OCI-M1 (cell line): ENCODE measurements at places on chromosomes 1 and 21.
A peak's percentile ranks its signal among the peaks of the same experiment; 100 is the strongest.

DNA sequence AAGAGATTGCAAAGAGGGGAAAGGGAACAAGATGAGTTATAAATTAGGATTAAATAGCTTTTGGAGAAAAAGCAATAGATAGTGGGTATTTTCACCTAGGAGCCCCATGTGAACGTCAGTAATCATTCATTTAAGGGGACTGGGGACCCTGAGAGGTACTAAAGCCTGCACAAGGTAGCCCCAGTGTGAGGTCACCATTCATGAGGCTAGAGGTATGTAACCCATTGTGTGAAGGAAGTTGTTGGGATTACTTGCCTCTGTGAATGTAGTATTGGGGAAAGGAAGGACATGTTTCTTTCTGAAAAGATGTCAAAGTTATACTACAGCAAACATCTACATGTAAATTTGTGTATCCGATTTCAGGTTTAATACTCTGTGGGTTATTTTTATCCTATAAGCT lies 276.8 kb downstream of the TBX15 start:
- no peak for DNase-seq

DNA sequence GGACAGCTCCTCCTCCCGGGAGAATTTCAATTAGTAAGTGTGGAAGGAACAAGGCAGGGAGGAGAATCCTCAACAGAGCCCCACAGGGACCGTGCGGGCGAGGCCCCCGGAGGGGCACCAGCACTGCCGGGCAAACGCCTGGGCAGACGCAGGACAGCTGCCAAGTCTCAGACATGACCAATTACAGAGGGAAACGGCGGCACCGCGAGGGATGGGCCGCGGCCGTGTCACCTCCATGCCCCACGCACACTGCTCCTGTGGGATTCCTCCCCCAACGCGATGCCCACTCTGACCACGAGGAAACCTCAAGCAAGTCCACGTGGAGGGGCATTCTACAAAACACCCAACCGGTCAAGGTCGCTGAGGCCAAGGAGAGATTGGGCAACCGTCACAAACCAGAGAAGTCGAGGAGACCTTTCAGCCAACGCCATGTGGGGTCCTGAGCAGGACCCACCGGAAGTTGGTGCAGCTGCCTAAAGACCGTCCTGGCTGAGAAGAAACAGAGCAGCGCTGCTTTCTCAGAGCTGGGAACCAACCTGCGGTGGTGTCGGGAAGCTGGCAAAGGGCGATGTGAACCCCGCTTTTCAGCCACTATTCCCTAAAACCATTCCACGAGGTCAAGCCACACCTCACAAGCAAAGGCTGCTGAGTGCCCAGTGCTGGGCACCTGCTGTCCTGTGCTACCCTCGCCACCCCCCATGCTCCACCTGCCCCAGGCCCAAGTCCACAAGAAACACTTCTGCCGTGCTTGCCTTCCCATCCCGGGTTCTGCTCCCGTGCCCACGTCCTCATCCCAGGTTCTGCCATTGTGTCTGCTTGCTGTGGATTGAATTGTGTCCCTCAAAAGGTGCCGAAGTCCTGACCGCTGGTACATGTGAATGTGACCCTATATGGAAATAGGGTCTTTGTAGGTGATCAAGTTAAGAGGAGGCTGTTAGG lies 1.4 kb upstream of the KRTAP10-4 start:
- no peak for DNase-seq

DNA sequence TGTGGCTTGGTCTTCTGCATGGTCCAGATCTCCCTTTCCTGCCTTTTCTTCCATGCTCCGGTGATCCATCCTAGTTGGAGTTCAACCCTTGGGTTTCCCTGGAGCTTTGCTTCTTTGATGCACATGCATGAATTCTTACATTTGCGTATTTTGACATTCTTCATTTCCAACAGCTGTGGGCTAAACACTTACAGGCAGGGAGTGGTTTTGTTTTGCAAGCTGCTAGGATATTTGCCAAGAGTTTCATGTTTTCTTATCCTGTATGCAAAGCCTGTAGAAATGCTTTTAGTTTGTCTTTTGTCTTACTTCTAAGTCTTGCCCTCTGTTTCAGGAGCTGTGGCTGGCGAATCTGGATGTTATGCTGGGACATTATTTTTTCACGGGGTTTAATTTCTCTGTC lies 90.3 kb upstream of the PAXBP1 start:
- DNase-seq = no peak

- no peak for DNase-seq
These were observed 4.0 kb downstream of the PRELP start for GRCh38 chr1:203479646-203480045.

DNA sequence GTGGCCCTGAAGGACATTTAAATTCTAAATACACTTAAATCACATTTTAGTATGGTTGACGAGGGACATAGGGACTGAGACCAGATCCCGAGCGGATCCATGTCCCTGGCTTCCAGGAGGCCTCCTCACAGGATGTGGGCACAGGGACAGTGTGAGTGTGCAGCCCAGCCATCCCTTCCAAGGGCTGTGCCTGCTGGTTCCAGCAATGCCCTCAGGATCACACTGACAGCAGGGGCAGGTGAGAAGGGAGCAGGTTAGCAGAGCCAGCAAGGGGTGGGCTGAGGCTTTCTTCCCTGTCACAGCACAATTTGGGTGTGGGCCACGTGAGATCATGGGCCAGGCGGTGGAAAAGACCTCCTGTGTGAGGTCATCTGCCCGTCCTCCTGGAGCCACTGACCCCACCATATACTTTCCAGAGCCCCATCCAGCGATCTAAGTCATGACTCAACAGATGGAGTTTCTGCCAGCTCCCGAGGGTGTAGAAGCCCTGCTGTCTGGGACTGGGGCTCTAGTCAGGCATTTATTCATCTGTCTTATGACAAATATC lies 37.0 kb upstream of the PRSS38 start:
- DNase-seq = no peak

DNA sequence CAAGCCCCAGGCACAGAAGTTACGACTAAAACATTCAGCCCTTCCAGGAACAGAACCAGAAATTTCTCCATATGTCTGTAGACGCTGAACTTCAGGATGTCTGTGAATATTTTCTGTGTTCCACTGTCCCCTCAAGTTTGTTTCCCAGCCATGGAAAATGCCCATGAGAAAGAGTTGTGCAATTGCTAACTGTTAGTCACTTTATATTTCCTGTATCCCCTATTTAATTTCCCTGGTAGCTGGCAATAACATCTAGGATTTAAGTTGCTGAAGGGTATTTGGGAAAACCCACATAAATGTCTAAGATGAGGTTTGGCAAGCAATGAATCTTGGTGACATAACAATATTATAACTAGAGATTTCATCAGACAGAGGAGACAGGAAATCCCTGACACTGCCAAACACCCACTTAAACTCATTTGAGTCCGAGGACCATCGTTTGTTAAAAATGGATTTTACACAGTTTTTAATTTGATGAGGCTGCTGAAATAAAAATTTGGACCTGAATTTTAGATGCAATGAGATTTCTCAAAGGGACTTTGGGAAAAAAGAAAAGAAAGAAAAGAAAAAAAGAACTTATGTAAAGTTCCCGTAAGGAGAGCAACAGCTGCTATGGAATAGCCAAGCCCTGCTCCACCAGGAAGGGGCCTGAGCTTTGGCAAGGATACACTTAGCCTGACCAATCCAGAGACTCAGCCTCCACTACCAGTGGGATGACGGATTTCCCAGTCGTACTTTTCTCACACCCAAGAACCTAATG lies 21.8 kb upstream of the ERRFI1 start:
- peak; percentile 17 for DNase-seq

- DNase-seq = peak; percentile 84
These were observed 18.2 kb upstream of the MSTO1 start for GRCh38 chr1:155591770-155592169.

DNA sequence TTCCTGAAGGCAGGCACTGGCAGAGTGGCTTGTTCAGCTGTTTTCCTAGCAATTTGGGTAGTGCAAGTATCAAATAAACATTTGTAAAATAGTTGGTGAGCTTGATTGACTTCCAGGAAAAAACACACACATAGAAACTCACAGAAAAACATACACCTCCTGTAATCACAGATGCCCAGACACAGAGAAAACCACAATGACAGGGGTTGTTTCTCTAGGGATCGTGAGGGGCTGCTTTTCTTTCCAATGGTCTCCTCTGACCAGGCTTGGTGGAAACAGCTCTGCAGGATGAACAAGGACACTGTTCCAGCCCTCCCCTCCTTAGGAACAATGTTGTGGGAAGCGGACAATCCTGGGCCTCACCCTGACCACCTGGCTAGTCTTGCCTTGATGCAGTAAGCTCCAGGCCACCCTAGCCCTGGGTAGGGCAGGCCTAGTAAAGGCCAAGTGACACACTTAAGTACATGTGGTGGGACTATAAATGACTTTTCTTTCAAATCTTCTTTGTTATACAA lies 142.5 kb upstream of the HMGB4 start:
- peak; percentile 22 for DNase-seq

GRCh38 chr1:185846672-185847444 lies 112.7 kb downstream of the HMCN1 start:
- DNase-seq = no peak

- no peak for DNase-seq
These were observed 67.8 kb upstream of the BCAR3 start for GRCh38 chr1:93749487-93749886.

DNA sequence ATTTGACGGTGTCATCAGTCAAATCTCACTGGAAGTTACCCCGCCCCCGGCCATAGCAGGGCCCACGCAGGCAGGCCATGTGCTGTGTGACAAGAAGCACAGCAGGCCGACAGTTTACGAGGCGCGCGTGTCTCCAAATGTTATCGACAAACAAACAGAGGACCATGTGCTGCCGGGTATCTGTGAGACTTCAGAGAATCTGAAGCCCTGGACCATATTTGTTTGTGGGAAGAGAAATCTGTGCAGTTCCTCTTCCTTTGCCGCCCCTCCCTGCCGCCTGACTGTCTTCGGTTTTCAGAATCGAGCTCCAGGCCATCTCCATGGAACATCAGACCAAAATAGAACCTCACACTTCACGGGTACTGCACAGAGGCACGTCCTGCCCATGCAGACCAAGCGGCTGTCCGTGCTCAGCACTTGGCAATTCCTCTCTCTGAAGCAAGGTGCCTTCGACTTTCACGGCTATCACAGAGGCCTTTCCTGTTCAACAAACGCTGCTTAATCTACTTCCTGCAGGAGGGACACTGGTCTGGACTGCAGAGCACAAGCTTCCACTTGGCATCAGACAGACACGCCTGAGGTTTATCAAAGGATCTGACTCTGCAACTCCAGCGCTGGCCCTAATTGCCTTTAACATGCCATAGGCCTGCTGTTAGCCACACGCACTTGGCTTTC lies 135.7 kb upstream of the KRTAP19-8 start:
- peak; percentile 17 for DNase-seq

- DNase-seq = peak; percentile 67
These were observed at the start of gene SH3BGR for GRCh38 chr21:39451332-39452206. Gene SH3BGR, plus strand, starts transcription at chr21:39451970. Its CDS starts 127 bp downstream, at chr21:39452097.

DNA sequence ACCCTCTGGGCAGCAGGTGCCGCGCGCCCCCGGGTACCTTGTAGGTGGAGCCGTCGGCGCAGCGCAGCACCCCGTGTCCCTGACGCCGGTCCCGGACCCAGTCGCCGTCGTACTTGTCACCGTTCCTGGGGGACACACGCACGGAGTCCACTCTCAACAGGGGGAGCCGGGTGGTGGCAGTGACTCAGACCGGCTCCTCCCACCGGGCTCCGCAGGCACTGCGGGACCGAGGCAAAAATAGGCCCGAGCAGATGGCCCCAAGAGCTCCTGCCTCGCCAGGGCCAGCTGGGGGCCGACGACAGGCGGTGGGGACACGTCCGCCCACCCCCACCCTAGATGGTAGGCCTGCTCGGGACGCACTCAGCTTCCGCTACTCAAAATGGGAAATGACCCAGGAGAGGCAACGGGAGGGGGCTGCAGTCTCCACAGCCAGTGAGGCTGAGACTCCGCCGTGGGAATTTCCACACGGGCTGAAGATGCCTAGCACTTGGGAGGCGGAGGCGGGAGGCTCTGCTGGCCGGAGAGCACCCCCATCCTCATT lies 6.3 kb downstream of the MORN1 start:
- no peak for DNase-seq

DNA sequence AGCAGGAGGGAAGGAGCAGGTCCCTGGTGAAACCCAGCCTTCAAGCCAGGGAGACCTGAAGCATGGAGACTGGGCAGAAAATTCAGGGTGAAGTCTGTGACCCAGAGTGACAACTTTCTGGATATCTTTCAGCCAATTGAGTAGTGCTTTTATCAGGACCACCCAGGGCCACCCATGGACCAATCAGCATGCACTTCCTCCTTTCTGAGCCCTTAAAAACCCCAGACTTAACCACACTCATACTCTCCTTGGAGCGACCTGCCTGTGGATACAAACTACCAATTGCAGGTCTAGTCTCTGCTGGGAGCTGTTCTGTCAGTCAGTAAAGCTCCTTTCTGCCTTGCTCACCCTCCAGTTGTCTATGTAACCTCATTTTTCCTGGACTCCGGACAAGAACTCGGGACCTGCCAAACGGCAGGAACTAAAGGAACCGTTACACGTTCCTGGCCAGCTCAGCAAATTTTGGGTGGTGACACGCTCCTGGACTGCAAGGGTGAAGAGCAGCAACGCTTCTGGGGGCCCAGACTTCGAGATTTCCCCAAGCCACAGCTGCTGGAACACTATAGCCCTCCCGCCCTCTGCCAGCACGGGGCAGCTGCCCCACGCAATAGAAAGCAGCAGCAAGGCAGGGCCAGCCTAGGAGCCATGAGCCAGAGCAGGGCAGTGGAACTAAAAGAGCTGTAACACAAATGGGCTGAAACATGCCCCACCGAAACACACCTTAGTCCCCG lies 1183.4 kb downstream of the AMY1C start:
- DNase-seq = peak; percentile 86

DNA sequence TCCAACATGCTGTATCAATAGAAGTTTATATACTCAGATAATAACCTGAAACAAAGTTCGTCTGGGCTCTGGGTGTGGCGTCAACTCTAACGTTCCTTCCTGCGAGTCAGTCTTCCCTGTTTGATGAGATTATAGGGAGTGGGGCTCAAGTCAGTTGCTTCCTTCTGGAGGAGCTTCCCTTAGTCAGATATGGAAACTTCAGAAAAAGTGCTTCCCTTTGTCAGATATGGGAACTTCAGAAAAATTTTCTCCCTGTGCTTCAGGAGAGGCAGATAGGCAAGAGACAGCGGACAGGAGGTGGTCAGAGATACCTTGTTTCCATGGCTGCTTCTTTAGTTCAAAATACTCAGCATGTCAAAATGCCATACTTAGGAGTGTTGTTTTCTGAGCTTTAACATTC lies 51.1 kb upstream of the PRDX6 start:
- peak; percentile 31 for DNase-seq
